Amygdala (tissue), 56 donors: ENCODE measurements at places on chromosomes 7 and 10.
A peak's percentile ranks its signal among the peaks of the same experiment; 100 is the strongest.

- no peak for DNase-seq
Observed at GRCh38 chr10:43808136-43808535, 159.5 kb upstream of the ZNF32 start.

GRCh38 chr10:82867056-82867455 is 992.1 kb downstream of the NRG3 start:
- DNase-seq, result no peak

GRCh38 chr7:107966711-107967110 is 36.2 kb downstream of the LAMB1 start:
- DNase-seq, result no peak

DNA sequence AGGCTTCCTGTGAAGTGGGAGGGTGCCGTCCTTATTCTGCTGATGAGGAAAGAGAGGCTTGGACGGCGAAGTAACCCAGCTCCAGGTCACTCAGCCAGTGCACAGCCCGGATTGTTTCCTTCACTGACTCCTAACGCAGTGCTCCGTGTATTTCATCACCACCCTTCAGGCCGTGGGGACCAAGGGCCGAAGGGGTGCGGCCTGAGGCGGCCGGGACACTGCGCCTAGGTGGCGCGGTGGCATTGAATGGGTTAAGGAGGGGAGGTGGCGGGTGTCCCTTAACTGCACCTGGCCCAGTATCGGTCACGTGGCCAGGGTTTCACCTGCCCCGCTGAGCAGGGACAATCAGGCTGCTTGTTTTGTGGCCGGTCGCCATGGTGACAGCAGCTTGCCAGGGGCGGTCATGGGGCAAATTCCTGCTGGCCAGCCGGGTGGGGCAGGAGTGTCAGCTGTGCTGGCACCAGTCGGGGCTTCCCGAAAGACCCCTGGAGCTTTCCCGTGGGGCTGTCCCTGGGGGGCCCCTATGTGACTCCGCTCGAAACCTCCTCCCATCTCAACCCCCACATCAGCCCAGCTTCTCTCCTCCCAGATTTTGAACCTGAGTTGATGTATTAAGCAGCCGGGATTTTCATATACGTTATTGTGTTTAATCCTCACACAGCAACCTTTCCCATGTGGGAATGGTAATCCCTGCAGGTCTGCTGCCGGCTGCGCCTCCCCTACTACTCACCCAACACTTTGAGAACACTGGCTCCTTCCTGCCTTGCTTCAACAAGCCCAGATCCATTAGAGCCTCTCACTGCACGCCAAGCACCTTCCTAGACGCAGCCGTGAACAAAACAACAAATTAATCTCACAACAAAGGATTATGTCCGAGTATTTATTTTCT is 4.4 kb upstream of the ABHD11 start:
- peak; percentile 46 for DNase-seq

- no peak for DNase-seq
Observed at GRCh38 chr10:3665316-3665908, 119.6 kb downstream of the KLF6 start.

- no peak for DNase-seq
Observed at GRCh38 chr10:43227911-43228782, 38.7 kb downstream of the RASGEF1A start.

GRCh38 chr10:103636492-103636891 is 143.0 kb downstream of the NEURL1 start:
- DNase-seq, result no peak
